ENCODE measurements at places on chromosomes 4 and X.

DNA sequence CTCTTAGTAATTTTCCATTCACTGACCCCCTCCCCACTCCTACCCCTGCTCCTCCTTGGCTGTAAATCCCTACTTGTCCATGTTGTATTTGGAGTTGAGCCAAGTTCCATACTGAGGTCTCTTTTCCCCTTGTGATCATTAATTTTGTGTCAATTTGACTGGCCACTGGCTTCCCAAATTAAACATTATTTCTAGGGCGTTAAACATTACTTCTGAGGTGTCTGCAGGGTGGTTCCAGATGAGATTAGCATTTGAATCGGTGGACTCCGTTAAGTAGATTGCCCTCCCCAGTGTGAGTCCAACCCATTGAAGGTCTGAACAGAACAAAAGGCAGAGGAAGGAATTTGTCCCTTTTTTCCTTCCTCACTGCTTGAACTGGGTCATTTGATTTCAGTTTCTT lies 25.7 kb downstream of the SLC39A8 start:
- no peak for DNase-seq

DNA sequence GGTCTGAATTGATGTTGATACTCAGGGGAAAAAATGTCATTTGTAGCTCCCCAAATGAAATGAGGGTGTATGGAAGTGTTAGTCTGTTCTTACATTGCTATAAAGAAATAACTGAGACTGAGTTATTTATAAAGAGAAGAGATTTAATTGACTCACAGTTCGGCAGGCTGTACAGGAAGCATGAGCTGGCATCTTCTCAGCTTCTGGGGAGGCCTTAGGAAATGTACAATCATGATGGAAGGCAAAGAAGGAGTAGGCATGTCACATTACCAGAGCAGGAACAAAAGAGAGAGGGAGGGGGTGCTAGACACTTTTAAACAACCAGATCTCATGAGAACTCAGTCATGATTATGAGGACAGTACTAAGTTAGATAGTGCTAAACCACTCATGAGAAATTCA lies 1199.9 kb upstream of the DIAPH2 start:
- no peak for DNase-seq

DNA sequence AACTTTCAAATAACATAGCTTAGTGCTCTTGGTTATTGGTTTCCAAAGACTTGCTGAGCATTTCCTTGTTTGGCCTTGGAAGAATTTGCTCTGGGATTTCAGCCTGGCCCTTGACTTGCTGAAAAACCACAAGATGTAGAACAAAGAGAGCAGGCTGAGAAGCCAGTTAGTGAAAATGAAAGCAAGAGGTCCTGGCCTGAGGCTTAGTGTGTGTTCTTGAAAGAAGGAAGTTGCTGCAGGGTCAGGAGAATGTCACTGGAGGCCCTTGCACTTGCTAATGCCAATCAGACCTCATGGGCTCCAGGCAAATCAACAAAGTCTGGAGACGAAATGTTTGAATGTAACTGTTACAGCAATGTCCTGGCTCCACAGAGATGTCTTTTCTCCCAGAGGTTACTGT lies 79.4 kb downstream of the SYNPO2 start:
- peak; percentile 96 for DNase-seq

GRCh38 chr4:146329050-146329716 lies 114.8 kb downstream of the REELD1 start:
- peak; percentile 89 for DNase-seq

DNA sequence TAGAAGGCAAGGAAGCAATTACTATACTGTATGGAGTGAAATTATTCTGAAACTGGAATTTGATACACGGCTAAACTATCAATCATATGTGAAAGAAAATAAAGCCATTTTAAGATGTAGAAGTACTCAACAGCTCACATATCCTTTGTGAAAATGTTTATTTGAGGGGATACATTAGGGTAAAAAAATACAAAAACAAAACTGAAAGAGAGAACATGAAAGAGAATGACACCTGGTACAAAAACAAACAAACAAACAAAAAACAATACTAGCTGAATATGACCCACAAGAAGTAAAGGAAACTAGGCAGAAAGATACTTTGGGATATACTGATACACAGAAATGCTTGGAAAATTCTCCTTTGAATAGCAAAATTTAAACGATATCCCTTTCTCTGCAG lies 20.8 kb upstream of the AREG start:
- DNase-seq = no peak

Measured in iris pigment epithelial cell (primary cell).